MV-4-11 (cell line): ENCODE measurements at places on chromosomes 2 and 18.

DNA sequence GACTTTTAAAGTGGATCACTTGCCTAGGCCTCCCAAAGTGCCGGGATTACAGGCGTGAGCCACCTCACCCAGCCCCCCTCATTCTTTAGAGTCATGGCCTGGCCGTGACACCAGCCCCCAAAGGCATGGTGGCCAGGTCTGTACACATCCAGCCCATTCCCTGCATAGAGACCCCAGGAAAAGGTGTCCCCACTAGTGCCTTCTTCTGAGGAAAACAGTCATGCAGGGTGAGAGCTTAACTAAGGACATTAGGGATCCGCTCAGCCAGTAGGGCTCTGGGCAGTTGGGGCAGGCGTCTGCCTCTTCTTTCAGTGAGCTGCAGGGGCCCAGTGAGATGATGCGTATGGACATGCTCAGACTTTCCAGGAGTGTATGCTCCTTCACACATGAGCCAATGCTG, 5.7 kb upstream of the AMER3 start:
- no peak for DNase-seq

DNA sequence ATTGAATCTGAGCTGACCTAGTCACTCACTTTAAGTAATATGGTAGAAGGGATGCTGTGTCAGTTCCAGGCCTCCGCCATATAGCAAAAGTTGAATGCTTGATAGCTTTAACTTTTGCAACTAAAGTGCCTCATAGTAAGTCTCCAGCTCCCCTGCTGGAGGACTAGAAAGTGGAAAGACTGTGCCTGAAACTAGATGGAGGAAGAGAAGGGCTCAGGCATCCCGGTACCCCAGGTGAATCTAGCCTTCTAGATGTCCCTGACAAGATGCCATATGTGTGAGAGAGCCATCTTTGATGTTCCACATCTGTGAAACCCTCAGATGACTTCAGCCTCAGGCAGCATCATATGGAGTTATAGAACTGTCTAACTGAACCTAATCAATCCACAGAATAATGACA, 21.0 kb downstream of the OTX1 start:
- DNase-seq: no peak

- DNase-seq: no peak
Measured at GRCh38 chr2:209277444-209277843, 146.4 kb upstream of the MAP2 start.

DNA sequence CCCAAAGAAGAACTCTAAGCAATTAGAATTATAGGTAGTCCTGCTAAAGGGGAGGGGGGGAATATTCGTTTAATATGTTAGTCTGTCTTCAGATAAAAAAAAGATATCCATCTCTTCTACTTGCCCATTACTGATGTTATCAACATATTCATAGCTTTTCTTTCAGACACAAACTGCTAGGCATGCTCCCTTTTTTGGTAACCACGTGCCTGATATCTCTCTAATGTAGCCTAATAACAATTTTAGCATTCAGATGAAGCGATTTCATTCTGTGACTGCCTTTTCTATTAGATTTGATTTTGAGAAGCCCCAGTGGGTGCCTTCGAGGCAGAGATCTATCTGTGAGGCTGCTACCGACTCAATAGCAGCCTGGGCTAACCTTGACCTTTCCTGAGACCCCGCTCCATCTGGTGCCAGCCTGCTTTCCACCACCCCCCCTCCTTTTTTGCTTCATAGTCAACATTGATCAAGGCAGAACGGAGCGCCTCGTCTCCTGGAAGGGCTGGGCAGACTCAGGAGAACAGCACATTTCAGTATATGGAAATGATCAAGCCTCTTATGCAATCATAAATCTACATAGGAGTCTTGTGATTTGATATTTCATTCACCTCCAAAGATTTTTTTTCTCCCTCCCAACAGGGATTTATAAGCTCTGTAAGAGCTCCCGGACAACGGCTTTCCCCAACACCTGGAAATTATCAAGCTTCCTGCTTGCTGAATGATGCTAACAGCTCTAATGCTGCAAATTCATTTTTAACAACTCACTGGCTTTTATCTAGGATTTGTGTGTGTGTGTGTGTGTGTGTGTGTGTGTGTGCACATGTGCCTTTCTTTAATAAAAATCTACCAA, 14.7 kb upstream of the BCL11A start:
- no peak for DNase-seq

GRCh38 chr2:197266477-197266876, 44.1 kb downstream of the ANKRD44 start:
- no peak for DNase-seq
